A549 treated with dexamethasone at 1 μM for 4 hours (cell line): ENCODE measurements at places on chromosomes 12 and 14. TPM values are rescaled to one million over a fixed set of nuclear protein-coding genes. Genes with fewer than 3 reads are reported as not detected.

Gene WNT1
- 0.07 to 0.28 TPM (median 0.18 TPM) in 5 replicates for total RNA-seq

Gene TNFAIP2
- total RNA-seq: 215 to 308 TPM (median 294 TPM) in 5 replicates

Gene KRT72
- total RNA-seq: not detected in 5 replicates

Gene ZDHHC22
- 0.20 to 0.27 TPM (median 0.23 TPM) in 5 replicates for total RNA-seq

Gene FOXA1
- 4.2 to 7.4 TPM (median 6.5 TPM) in 5 replicates for total RNA-seq

Gene PTPN21
- total RNA-seq: 6.8 to 11.7 TPM (median 11.2 TPM) in 5 replicates

Gene MMP17
- total RNA-seq: 6.5 to 12.1 TPM (median 11.2 TPM) in 5 replicates

Gene PRR4
- 1.1 to 3.9 TPM (median 3.0 TPM) in 5 replicates for total RNA-seq

Gene SLC5A8
- total RNA-seq: not detected in 5 replicates

Gene DCN
- not detected in 5 replicates for total RNA-seq

Gene LRTM2
- 0.05 to 0.15 TPM (median 0.06 TPM) in 3 of 5 replicates, not detected in the others for total RNA-seq

Gene CYP27B1
- 1.2 to 2.9 TPM (median 2.2 TPM) in 5 replicates for total RNA-seq
